ENCODE measurements at places on chromosomes 12 and 14.
A peak's percentile ranks its signal among the peaks of the same experiment; 100 is the strongest.

GRCh38 chr14:88312257-88312656 is 10.8 kb downstream of the KCNK10 start:
- no peak for DNase-seq

DNA sequence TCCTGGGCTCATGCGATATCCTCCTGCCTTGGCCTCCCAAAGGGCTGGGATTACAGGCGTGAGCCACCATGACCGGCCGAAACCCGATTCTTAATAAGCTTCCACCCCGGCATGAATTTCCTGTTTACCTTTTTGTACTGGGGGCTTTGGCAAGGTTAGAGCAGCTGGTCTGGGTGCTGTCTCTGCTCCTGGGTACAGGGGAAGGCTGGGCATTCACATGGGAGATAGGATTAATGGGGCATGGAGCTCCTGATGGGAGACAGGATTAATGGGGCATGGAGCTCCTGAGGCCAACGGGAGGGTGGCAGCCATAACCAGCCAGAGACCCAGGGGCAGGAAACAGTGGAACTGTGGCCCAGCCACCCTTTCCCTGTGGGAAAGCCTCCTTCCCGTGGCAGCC is 69.5 kb upstream of the DICER1 start:
- no peak for DNase-seq

DNA sequence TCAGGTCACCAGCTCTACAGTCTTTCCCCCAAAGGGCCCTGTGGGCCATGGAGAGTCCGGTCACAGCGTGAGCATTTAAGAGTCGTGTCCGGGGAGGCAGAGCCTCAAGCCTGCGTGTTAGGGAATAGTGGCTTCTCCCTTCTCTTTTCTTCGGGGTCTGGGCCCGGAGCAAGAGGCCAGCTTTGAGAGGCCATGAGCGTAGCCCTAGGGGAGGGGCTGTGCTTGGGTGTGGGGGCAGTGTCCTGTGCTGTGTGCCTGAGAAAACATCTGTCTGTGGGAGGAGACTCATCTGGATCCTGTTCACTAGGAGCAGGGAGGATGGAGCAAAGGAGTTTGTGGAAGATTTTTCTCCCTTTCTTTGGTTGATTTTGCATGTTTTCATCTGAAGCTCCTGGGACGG is 5.3 kb downstream of the LRP1-AS start:
- no peak for DNase-seq

GRCh38 chr12:78085542-78086182 is 255.0 kb downstream of the NAV3 start:
- DNase-seq = no peak

DNA sequence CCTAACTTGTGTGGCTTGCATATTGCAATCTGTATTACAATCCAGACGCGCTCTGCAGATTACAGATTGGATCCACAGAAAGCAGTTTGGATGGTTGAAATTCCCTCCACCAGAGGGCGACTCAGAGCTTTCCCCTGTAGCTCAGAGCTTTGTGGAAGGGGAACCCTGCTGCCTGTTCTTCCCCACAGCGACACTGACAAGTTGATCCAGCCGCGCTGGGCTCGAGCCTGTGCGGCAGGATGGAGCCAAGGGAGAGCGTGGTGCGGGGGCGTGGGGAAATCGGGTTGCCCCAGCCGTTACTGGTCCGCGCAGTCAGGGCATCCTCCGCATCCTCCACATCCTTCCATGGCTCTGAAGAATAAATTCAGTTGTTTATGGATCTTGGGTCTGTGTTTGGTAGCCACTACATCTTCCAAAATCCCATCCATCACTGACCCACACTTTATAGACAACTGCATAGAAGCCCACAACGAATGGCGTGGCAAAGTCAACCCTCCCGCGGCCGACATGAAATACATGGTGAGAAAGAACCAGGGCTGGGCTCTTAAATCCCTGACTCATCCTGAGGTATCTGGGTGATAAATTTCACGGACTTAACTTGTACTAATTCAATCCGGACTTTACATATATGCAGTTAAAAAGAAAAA is at the start of gene GLIPR1L1:
Gene GLIPR1L1 (plus strand): TSS at position 287 of the 647 bp plus-strand sequence. CDS start 59 bp downstream, at position 346.
- DNase-seq = peak; percentile 92

DNA sequence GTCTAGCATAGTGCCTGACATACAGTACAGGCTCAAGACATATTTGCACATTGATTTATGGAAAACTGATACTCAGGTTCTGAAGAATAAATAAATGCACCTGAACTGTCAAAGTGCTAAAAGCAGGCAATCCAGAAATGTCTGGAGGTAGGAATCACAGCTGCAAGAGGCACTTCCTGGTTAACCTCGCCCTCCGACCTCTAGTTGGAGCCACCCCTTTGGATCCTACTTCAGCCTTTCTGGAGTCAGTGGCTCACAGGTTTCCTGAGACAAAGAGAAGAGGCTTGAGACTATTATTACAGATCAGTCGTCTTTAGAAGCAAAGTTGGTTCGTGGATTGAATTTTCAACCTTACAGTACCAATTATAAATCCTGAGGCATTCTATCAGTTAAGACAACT is 13.0 kb downstream of the TCP11L2 start:
- no peak for DNase-seq

DNA sequence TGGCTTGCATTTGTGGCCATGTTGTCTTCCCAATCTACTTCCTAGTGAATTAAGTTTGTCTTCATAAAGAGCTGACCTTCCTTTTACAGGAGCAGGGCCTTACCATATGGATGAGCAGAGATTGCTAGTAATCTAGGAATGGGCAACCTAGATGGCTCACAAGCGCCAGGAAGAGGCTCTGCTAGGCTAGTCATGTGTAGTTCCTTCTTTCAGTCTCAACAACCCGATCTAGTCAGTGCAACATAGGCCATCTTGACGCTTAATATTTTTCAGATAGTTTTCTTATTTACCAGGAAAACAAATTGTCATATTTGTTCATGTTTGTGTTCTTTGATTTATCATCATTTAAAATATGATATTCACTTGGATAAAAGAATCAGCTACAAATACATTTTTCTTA is 48.2 kb upstream of the TPH2 start:
- no peak for DNase-seq

DNA sequence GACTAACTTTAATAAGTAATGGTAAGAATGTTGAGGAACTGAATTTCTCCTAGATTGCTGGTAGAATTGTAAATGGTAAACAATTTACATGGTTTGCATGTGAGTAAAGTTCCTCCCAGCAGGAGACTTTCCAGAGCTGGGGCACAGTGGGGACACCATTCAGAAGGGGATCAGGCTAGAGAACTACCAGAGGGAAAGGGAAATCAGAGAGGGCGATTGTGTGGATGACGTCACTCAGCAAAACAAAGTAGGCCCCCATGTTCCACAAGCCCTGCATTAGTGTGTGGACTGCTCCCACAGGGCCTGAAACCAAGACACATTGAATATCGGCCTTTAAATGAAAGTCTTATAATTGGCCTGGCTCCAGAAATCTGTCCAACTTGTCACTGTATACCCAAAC is 9.5 kb downstream of the RNASE11 start:
- DNase-seq = no peak

- DNase-seq = no peak
Measured at GRCh38 chr14:30528119-30528518, 30.8 kb upstream of the G2E3 start.

DNA sequence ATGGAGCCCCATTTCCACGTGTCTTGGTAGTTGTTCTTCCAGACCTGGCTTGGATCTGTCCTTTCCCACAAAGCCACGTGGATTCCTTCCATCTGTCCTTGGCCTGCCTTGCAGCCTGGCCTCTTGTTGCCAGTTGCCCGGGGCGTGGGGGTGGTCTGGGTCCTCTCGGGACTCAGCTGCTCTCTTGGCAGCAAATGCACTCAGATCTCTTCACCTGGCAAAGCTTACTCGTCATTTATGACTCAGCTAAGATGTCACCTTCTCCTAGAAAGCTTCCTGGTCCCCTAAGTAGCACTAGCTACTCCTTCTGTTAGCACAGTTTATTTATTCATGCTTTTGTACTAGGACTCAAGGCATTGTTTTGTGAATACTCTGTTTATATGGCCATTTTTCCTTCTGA is 13.6 kb downstream of the PLEKHG3 start:
- DNase-seq = no peak

GRCh38 chr14:24339284-24340151 is at the start of gene RIPK3:
TSS of gene RIPK3 (minus strand) at chr14:24339991. CDS start at chr14:24339826, 165 bp downstream.
- DNase-seq = no peak

- no peak for DNase-seq
Measured at GRCh38 chr12:107921062-107921461, 146.6 kb downstream of the ASCL4 start.

DNA sequence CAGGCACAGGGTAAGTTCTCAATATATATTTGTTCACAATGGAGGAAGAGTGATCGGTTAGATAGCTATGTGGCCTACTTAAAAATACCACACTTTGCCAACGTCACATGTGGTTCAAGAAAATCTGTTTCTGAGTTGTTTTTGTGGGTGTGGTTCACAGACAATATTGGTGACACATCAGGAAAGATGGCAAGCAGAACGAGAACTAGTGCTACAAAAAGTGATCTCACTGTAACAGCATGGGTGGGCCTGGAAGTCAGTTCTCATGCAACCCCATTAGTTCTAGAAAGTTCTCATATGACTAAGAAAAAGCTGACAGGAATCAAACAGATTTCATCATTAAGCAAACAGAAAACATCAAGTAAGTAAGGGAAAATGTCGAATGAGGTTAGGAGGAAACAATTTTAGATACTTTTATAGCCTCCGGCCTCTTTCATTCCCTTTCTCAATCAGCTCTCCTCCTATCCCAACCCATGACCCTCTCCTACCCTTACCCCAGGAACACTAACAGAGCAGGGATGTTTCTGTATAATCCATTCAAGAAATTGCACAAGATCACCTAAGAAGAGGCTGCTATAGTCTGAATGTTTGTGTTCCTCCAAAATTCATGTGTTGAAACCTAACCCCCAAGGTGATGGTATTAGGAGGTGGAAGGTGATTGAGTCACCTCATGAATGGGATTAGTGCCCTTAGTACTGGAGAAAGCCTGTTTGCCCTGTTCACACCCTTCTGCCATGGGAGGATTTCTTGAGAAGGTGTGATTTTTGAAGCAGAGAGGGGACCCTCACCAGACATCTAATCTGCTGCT is 15.5 kb upstream of the NTN4 start:
- no peak for DNase-seq

- no peak for DNase-seq
Measured at GRCh38 chr14:30573226-30573814, 14.4 kb downstream of the G2E3 start.

- DNase-seq = no peak
Measured at GRCh38 chr14:60720962-60721325, 3.2 kb downstream of the SIX4 start.

All from globus pallidus (tissue), 1 donor.